ENCODE measurements at places on chromosomes 5 and 9.

DNA sequence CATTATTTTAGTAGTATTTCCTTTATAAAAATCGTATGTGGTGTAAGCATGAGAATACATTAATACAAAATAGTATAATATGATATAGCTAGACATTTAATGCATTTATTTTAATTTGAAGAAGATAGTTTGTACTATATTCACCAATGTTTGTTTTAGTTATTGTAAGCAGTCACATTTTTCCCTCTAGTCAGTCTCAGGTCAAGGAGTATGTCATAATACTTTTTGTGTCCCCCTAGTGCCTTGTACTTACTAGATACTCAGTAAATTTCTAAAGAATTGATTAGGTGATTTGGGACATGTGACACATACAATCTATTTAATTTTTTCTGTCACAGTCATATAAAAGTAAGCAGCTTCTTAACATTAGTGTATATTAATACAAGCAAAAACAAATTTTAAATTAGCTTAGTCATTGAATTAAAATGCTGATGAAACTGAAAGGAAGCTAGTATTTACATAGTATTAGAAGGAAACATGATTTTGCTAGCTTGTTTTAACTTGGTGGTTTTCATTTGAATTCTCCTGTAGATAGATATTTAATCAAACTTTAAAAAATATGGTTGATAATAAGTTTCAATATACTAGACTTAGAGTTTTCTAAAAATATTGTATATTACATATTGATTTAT, 242.2 kb downstream of the FER start:
- DNase-seq, result no peak

GRCh38 chr5:14890846-14891245, 19.3 kb upstream of the ANKH start:
- no peak for DNase-seq

DNA sequence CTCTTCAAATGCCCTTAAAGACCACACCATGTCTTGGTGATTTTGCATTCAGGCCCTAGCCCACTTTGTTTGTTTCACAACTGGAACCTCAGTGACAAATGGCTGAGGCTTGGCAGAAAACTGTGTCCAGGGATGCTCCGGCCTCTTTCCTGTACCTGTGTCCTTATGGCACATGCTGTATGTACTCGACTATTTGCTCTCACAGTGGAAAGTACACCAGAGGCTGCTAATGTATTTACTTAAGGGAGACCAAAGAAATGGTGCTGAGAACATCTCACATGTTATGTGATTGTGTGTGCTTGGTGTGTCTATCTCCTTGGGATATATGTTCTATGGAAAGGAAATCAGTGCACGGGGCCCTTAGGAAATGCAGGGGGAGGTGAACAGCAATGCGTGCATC, 263.3 kb downstream of the GADD45G start:
- DNase-seq, result no peak

- DNase-seq, result no peak
These were observed 518.3 kb downstream of the CTNND2 start for GRCh38 chr5:11385901-11386293.

- no peak for DNase-seq
These were observed 408.5 kb downstream of the KIAA0825 start for GRCh38 chr5:94209774-94210355.

DNA sequence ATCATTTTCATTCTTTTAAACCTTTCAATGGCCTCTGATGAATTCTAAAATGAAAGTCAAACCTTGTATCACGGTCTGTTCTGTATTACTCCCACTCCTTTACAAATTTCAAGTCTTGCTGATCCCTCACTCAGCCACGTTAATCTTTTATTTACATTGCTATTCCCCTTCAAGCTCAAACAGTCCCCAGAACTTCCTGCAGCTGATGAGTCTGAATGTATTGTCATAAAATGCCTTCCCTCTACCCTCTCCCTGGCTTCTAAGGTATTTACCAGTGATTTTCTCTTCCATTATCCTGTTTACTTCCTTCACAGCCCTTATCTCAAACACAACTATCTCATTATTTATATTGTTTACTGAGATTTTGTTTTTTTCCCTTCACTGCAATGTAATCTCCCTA, 562.3 kb upstream of the C9orf72 start:
- no peak for DNase-seq

GRCh38 chr9:70502690-70503089, 88.2 kb upstream of the KLF9 start:
- no peak for DNase-seq

- DNase-seq, result no peak
These were observed 152.5 kb upstream of the COX7C start for GRCh38 chr5:86465052-86465838.

DNA sequence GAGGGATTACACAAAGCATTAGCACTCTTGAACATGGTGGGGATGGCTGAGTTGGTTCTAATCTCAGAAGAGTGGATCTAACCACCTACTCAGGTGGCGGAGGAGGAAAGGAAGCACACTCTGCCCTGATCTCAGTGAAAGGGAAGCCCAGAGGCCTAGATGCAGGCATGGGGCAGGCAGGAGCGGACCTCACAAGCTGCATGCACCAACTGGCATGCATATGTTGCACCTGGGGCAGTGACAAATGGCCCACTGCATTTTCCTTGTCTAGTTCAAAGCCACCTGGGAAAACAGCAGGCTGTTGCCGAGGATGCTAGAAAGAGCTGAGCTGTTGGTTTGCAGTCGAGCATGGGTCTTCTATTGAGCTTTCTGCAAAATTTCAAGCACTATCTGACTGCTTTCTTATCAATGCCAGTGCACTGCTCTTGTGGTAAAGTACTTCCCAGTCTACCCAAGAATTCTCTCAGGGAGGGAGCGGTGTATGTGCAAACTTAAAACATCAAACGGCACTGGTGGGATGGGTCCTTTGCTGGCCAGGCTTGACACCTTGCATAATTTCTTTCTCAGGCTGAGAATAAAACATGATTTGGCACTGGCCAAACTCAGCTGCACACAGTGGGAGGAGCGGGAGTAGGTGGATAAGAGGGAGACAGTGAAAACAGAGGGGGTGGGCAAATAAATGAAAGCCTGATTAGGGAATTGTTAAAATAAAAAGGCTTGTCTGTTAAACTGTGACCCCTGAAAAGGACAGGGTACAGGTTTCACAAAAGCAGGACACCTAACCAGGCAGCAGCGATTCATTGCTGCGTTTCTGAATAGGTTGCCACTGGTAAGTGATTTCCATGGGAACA, 108.9 kb downstream of the MARCHF3 start:
- no peak for DNase-seq

- DNase-seq, result no peak
These were observed 1.4 kb upstream of the CAMSAP1 start for GRCh38 chr9:135908754-135909204.

DNA sequence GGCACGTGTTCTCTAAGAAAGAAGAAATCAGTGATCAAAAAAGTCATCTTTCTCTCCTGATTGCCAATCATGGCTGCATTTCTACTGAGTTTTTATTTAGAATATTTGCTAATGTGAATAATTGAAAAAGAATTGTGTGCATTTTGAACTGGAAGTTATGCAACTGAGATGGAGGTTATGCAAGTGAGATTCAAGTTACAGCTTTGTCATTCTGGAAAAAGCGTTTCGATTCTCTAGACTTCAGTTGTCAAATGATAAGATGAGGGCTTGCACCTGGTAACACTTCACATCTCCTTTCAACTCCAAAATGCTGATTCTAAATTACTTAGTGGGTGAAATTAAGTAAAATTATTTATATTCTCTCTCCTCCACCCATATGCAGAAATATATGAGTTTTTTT, 36.4 kb downstream of the C6 start:
- no peak for DNase-seq

DNA sequence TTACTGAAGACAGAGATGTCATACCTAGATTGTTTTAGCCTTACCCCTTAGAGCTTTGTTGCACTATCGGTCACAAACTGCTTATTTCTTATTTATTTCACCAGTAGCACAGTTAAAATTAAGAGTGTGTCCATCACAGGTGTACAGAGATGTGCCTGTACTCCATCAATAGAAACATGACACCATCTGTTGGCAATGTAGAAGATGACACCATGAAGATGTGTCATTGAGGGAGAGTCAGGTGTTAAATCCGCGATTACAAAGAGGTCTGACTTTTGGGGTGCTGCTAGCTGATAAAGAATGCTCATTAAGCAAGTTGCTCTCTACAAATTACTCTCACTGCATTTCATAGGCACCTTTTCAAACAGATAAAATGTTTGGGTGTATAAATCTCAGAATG, 164.4 kb downstream of the SMARCA2 start:
- no peak for DNase-seq

DNA sequence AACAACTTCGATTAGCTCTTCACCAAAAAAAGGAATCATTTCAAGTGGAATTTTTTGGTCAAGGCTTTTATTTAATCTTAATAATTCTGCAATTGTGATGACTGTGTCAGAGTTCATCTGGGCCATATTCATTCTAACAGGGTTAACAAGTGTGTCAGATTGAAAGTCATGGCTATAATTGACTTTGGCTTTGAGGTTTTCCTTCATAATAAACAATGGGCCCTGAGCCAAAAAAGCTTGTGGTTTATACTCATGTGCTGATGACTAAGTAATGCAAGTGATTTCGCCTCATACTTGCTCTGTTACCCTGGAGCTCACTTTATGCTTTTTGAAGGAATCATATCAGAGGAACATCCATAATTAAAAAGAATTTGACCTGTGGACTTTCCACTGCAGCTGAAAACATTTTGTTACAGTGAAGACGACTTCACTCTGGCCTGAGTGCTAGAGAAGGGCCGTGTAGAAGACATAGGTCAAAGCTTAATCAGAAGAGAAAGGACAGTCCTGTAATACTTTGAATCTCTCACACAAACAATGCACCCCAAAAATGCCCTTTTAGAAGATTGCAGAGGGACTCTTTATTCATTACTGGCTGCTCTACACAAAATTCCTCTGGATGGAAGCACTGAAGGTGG, 101.7 kb downstream of the GDNF start:
- DNase-seq, result no peak

GRCh38 chr5:132190161-132190817, 37.4 kb downstream of the P4HA2 start:
- DNase-seq, result no peak

GRCh38 chr9:107363516-107364152, 80.6 kb downstream of the RAD23B start:
- no peak for DNase-seq

GRCh38 chr9:35746583-35746982, 2.4 kb downstream of the GBA2 start:
- no peak for DNase-seq

DNA sequence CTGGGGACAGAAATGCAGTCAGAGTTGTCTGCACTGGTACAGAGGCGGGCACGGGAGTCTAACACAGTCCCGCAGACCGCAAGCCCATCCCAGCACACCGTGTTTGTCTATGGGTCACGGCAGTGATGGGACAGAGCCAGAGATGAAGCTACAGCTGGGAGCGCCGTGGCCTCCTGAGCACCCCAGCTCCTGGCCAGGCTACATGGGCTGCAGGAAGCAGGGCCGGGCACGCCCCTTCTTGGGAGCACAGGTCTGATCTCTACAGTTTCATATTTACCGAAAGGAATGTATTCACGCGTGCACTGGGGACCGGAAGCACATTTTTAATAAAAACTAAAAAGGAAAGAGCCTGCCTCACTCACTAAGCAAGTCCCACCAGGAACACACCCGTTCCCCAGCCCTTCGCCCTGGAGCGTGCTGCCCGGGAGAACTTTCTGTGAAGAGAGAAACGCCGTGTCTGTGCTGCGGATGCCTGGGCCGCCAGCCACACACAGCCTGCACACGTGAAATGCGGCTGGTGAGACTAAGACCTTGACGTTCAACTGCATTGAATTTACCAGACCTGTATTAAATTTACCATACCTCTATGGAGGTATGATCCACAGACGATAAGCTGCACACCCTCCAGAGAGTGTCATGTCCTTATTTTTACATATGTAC, 81.1 kb downstream of the VAV2 start:
- DNase-seq, result no peak

- DNase-seq, result no peak
These were observed 78.6 kb upstream of the GDNF start for GRCh38 chr5:37918424-37918823.

GRCh38 chr9:29214690-29215253, 1641.5 kb upstream of the C9orf72 start:
- no peak for DNase-seq

Measured in activated naive CD4-positive, alpha-beta T cell (primary cell).